ENCODE measurements at places on chromosomes 5 and 9.

GRCh38 chr5:151671950-151672349 lies 14.8 kb downstream of the SPARC start:
- no peak for DNase-seq

- no peak for DNase-seq
Observed at GRCh38 chr5:158746979-158747378, 352.7 kb downstream of the EBF1 start.

- peak; percentile 23 for DNase-seq
Observed at GRCh38 chr5:41869151-41869723, 988 bp downstream of the OXCT1 start.

GRCh38 chr5:88792144-88792840 lies 90.7 kb downstream of the MEF2C start:
- DNase-seq, result no peak

- DNase-seq, result no peak
Observed at GRCh38 chr9:136326061-136326760, 1.1 kb upstream of the GPSM1 start.

GRCh38 chr9:17291766-17292165 lies 156.9 kb downstream of the CNTLN start:
- DNase-seq, result no peak

- no peak for DNase-seq
Observed at GRCh38 chr5:54895816-54896341, 89.5 kb downstream of the ESM1 start.

GRCh38 chr5:74630453-74631066 lies 10.0 kb downstream of the ENC1 start:
- no peak for DNase-seq

- no peak for DNase-seq
Observed at GRCh38 chr9:91060520-91061343, 259.1 kb downstream of the SYK start.

DNA sequence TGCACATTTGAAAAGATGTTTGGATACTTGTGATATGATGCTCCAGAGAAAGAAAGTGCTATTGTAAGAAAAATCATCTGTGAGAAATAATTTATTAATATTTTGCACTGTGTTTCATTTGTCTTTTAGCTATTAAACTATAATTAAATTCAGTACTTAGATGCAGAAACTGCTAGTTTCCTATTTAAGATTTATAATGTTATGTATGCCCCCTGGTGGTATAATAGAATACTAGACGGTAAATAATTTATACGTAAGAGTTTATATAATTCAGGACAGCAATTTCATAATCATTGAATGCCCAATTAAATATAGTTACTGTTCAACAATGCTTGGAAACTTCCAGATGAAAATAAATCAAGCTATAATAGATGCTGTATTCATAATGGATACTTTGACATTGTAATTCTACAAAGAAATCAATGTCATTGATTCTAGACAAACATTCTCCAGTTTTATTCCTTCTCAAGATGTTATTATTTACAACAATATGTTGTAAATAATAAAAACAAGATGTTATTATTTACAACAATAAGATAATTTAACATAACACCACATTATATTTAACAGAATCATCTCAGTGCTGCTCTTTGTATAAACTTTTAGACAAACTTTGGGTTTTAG lies 101.0 kb downstream of the TMEM232 start:
- DNase-seq, result no peak

DNA sequence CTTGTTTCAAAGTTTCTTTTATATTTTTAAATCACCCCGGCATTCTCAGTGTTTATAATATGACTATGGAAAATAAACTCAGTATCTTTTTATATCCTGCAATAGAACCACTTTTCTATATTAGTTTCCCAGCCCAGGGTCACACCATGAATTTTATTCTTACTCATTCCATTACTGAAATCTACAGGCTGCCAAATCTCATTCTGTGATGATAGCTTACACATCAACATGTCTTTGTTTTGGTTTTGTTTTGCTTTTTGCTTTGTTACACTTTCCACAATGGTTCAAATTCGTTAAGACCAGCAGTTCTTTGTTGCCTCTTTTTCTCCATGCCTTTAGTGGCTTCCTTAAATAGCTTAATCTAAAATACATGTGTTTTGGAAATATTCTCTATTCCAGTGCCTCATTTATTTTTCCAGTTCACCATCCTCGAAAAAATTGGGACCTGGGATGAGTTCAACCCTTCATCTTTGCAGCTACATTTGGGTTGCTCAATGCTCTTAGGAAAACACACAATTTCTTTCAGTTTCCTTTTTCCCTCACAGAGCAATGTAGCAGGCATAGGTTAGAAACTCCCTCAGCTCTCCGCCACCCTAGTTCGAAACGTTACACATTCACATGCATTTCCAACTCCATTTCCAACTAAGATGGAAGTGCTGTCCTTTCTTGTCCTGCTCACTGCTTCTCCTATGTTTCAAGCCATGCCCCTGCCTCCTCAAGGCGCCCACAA lies 1146.3 kb downstream of the MAT2B start:
- DNase-seq, result no peak

DNA sequence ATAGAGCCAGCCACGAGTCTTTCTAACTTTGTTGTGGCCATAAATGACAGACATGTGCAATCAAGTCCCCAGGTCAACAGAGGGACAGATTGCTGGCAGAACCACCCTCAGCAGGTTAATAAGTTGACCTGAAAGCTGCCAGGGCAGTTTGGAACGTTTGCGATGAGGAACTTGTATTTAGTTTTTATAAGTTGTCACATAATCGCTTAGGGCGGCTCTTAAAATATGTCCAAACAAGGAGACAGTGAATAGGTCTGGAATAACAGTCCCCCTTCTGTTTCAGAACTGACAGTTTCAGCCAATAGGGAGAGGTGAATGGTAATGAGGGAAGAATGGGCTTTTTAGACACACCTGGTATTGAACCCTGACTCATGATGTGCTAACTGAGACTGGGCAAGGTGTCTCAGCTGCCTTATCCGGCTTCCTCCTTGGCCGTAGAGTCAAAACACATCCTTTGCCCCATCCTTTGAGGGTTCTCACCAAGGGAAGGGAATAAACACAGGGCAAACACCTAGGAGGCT lies 33.6 kb upstream of the GABRP start:
- DNase-seq, result no peak

DNA sequence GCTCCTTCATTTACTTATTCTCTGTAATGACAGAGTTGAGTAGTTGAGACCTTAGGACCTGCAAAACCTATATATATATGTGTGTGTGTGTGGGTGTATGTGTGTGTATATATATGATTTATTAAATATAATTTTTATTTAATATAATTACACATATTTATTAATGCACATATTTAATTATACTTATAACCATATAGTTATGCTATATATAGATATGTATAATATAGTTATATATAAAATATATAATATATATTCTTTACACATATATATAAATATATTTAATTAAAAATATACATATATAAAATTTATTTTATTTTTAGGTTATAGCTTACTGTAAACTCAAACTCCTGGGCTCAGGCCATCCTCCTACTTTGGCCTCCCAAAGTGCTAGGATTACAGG lies 23.7 kb downstream of the ACER2 start:
- no peak for DNase-seq

- no peak for DNase-seq
Observed at GRCh38 chr9:112699230-112699629, 18.7 kb downstream of the INIP start.

- no peak for DNase-seq
Observed at GRCh38 chr5:15790446-15791018, 290.6 kb downstream of the FBXL7 start.

DNA sequence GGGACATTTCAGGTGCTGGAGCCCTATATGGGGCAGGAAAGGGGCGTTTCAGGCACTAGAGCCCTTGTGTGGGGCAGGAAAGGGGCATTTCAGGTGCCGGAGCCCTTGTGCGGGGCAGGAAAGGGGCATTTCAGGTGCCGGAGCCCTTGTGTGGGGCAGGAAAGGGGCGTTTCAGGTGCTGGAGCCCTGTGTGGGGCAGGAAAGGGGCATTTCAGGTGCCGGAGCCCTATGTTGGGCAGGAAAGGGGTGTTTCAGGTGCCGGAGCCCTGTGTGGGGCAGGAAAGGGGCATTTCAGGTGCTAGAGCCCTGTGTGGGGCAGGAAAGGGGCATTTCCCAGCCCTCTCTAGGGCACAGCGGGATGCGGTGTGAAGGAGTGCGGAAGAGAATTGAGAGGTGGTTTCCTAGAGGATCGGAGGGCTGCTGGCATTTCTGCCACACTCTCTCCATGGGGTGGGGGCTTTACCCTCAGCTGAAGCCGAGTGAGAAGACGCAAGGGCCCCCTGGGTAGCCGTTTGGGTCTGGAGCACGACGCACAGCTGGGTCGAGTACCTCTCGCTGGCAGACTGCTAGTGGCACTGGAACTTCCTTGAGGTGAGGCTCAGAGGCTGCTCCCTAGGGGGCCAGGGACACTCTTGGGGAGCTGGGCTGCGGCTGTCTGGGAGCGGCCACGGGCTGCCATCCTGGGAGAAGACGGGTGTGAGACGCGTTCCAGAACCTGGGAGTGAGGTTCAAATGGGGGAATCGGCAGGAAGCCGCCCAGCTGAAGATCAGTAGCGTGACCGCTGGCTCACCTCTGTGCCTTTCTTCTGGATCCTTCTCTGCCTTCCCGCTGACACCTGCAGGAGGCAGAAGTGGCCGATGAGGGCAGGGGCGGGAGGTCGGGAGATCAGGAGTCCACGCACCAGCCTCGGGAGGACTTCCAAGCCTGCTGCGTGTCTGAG lies 122.6 kb upstream of the IRX4 start:
- no peak for DNase-seq

DNA sequence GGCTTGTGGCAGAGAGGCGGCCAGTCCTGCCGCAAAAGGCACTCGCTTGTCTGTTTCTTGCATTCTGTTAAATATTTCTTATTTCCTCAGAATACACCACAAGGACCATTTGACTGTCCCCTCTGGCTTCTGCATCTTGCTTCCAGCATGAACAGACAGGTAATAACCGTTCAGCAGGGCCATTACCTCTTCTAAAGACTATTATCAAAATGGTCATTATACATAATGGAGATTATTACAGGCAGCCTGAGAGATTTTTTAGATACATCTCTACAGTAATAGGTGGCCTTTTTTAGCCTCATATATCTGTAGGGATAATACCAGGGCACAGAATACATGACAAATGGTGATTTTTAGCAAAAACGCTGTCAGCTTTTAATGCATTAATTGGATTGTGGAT lies 382.0 kb downstream of the PSAT1 start:
- DNase-seq, result no peak

DNA sequence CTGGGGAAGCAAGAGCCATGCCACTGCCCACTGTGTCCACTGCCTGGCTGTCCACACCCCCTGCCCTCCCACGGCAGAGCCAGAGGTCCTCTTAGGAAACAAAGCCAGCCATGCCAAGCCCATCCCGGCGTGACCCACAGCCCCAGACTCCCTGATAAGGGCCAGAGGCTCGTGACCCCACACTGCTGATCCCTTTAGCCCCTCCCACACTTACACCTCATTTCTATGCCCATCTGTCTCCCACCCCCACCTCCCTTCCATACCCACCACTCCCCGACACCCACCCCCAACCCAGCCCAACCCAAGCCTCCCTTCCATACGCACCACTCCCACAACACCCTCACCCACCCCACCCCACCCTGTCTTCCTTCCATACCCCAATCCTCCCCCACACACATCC lies 17.3 kb downstream of the PTGES start:
- no peak for DNase-seq

DNA sequence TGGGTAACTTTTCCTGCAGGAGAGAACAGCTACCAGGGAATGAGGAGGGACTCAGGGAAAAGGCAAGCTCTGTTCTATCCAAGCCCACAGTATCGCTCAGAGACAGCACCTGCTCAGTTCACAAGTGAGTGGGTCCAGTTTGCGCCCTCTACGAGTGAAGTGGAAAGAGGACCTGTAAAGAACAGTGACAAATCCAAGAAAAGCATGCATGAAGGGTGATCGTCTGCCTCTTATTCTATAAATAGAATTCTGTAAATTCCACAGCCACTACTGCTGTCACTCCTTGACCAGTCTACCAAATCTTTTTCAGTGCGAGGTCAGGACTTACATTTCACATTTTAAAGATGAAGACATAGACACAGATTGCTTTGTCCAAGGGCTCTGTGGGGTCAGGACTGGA lies 117.5 kb downstream of the ENTREP1 start:
- no peak for DNase-seq

GRCh38 chr9:137241490-137242268 lies 592 bp downstream of the TUBB4B start:
- peak; percentile 73 for DNase-seq

- DNase-seq, result no peak
Observed at GRCh38 chr9:91771027-91771426, 179.0 kb downstream of the ROR2 start.

DNA sequence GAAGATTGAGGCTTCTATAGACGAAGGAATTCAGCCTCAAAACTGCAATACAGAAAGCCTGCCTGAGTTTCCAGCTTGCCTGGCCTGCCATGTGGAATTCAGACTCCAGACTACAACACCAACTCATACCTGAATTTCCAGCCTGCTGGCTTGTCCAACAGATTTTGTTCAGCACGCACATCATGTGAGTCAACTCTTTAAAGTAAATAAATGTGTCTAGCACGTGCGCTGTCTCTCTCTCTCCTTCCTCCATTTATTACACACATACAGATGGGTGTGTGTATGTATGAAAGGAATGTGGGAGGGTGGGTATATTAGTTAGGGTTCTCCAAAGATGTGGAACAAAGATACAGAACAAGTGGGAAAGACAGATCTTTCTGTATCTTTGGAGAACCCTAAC lies 82.4 kb upstream of the TAS2R1 start:
- DNase-seq, result no peak

DNA sequence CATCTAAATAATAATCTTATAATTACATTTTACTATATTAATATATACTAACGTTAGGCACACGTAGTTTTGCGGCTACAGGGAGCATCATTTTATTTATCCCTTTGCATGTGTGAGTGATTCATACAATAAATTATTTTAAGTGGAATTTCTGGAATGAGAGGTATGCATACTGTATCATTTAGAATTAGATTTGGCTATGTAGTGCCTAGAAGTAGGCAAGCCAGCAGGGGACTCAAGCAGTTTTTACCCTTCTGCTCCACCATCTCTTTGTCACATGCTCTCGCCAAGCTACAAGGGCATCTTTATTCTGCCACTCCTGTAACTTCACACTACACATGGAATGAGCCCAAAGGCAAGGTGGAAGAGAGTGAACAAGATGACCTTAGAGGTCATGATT lies 60.8 kb downstream of the MEGF10 start:
- DNase-seq, result no peak
